ENCODE measurements at places on chromosomes 4 and X.

GRCh38 chrX:91039777-91040176, 394.9 kb upstream of the PABPC5 start:
- DNase-seq: no peak

DNA sequence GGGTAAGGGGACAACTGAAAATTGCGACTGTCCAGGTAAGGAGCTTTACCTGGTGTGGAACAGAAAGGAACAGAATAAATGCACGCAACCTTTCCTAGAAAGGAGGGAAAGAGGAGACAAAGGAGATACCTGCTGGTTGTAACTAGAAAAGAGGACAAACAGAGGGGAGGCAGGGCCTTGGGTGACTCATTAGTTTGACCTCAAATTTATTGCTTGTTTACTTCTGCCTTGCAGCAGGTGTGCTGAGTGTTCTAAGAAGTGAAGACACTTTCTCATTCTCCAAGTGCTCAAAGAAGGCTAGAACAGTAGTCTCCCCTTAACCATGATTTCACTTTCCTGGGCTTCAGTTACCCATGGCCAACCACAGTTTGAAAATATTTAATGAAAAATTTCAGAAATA, 123.1 kb upstream of the BOD1L1 start:
- DNase-seq: no peak

GRCh38 chr4:143616771-143617170, 83.7 kb downstream of the FREM3 start:
- DNase-seq: no peak

DNA sequence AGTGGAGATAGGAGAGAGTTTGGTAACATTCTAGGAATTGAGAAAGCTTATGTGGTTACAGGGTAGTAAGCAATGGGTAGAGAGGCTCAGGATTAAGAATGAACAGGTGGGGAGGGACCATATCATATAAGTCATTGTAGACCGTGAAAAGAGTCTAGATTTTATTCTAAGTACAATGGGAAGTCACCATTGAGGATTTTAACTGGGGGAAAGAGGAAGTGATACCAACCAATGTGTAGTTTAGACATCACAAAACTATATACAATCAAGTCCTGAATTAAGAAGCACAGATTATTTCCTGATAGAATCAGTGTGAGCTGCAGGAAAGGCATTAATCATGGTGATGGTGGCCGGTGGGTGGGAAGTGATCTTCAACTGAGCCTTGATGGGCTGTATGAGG, 178.3 kb upstream of the ZIC3 start:
- no peak for DNase-seq

DNA sequence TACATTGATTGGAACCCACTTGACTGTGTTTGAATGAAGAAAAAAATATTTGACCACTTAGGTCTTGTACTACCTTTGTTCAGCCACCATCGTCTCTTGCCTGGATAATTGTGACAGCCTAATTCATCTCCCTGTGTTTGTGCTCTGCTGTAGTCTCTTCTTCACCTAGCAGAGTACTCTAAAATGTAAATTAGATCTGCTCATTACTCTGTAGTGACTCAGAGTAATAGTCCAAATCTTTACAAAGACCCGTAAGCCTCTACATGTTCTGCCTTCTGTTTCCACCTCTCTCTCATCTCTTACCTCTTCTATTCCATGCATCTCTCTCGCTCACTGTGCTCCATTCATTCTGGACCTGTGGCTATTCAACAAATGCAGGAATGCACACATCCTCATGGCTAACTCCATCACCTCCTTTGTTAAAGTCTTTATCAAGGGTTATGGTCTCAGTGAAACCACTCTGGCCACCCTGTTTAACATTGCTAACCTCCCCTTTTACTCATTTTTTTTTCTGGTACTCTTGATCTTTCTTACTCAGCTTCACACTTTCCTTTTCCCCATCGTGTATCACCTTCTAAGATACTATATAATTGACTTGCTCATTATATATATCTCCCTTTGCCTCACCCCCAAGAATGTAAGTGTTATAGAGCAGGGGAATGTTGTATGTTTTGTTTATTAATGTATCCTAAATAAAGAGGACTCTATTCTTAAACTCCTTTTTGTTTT, 98.4 kb downstream of the STIM2 start:
- no peak for DNase-seq
